Endothelial cell (in vitro differentiated cells): ENCODE measurements at places on chromosomes 6 and 20. TPM values are rescaled to one million over a fixed set of nuclear protein-coding genes. Genes with fewer than 3 reads are reported as not detected.

SAMD3 gene
- total RNA-seq, result 1.0 TPM

RNASET2 gene
- total RNA-seq, result 11.6 TPM

OGFRL1 gene
- total RNA-seq, result 6.0 TPM

TRERF1 gene
- 8.7 TPM for total RNA-seq
